ENCODE measurements at places on chromosomes 3 and 15.

GRCh38 chr3:117261983-117262421 lies 552.4 kb downstream of the TUSC7 start:
- DNase-seq: no peak

DNA sequence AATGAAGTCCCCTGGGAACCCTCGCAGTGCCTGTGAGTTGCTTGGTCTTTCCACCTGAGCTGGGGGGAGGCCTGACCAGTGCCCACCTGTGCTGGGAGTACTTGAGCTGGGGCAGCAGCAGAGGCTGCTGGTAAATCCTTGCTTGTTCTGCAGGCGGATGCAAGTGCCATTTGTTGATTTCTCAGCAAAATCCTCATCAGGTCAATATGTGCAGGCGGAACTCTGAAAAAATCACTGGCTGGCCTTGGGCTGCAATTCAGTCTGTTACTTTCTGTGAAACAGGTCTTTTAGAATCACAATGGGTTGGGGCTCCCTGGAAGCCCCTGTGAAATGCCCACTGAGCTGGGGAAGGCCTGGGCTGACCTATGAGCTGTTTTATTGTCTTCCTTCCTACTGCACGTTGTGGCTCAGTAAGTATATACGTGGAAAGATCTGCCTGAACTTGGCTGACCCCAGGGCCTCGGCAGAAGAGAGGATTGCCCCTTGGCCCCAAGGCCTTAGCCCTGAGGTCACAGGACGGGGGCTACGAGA lies 182.0 kb upstream of the RGMA start:
- no peak for DNase-seq

- no peak for DNase-seq
These were observed 4.4 kb upstream of the SYNM start for GRCh38 chr15:99100245-99101173.

- DNase-seq: no peak
These were observed 83.6 kb downstream of the SMAD6 start for GRCh38 chr15:66785637-66786036.

- no peak for DNase-seq
These were observed 378.4 kb upstream of the AGTR1 start for GRCh38 chr3:148319161-148319915.

GRCh38 chr15:71325481-71325880 lies 210.2 kb downstream of the THSD4 start:
- no peak for DNase-seq
